ENCODE measurements at places on chromosomes 11 and 22. TPM values are rescaled to one million over a fixed set of nuclear protein-coding genes. Genes with fewer than 3 reads are reported as not detected.

GRCh38 chr22:20126284-20127029 is 5.1 kb upstream of the ZDHHC8 start:
- no peak overlapping the region for H3K4me3 ChIP-seq
- no peak for DNase-seq
- no peak overlapping the region for H3K27ac ChIP-seq
- no peaks in the 10 kb centered on the region for H3K27me3 ChIP-seq

GRCh38 chr22:19576460-19577421 is 52.5 kb upstream of the CLDN5 start:
- H3K4me3 ChIP-seq, result no peak overlapping the region
- no peak for DNase-seq
- no peaks in the 10 kb centered on the region for H3K4me1 ChIP-seq
- no peaks in the 10 kb centered on the region for H3K27me3 ChIP-seq
- H3K27ac ChIP-seq, result no peak overlapping the region

DNA sequence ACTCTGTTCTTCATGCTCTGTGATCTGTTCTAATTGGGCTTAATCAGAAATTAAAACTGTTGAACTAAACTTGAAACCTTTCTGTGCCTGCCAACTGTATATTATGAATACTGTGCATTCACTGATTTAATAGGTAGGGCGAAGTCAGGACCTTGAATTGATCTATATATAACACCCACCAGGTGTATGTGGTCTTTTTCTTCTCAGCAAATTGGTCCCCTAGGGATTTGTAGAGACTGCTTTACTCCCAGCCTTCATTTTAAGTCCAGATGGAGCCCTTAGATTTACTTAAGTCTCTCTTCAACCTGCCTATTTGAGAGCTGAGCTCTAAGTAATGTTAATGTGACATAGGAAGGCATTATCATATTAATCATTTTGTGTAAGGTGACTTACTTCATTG is 257.5 kb downstream of the TMEM135 start:
- no peak overlapping the region for H3K27ac ChIP-seq
- no peaks in the 10 kb centered on the region for H3K27me3 ChIP-seq
- no peak for DNase-seq
- H3K36me3 ChIP-seq, result no peaks in the 10 kb centered on the region

GRCh38 chr11:47538741-47539565 is 14.0 kb downstream of the CELF1 start:
- no peaks in the 10 kb centered on the region for H3K36me3 ChIP-seq
- DNase-seq, result no peak
- H3K4me1 ChIP-seq, result peaks cover 20% of the 10 kb centered on the region
- H3K27ac ChIP-seq, result no peak overlapping the region
- H3K4me3 ChIP-seq, result no peak overlapping the region

GRCh38 chr11:132177106-132177505 is 806.7 kb downstream of the NTM start:
- no peaks in the 10 kb centered on the region for H3K36me3 ChIP-seq
- H3K27ac ChIP-seq, result no peak overlapping the region
- DNase-seq, result no peak
- no peak overlapping the region for H3K4me3 ChIP-seq

- peaks cover 13% of the 10 kb centered on the region for H3K27me3 ChIP-seq
- H3K36me3 ChIP-seq, result no peaks in the 10 kb centered on the region
- no peaks in the 10 kb centered on the region for H3K4me1 ChIP-seq
- H3K27ac ChIP-seq, result no peak overlapping the region
Observed at GRCh38 chr11:131653260-131653659, 282.8 kb downstream of the NTM start.

- no peak overlapping the region for H3K4me3 ChIP-seq
- H3K27me3 ChIP-seq, result no peaks in the 10 kb centered on the region
- no peak for DNase-seq
- H3K36me3 ChIP-seq, result no peaks in the 10 kb centered on the region
- H3K27ac ChIP-seq, result no peak overlapping the region
Observed at GRCh38 chr11:21430537-21430936, 761.2 kb downstream of the NELL1 start.

DNA sequence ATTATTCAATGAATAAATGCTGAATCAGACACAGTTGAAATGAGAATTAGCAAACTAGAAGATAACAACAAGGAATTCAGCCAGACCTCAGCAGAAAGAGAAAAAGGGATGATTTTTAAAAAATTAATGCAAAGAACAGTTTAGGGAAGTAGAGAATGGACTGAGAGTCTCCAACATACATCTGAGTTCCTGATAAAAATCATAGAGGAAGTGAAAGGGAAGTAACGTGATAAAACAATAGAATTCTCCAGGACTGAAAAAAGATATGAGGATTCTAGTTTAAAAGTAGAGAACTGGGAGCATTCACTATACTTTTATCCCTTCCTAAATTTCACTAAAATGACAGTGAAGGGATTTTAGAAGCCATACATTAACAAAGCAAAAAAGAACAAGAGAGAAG is 592.0 kb downstream of the SOX6 start:
- H3K36me3 ChIP-seq, result no peaks in the 10 kb centered on the region
- no peaks in the 10 kb centered on the region for H3K27me3 ChIP-seq
- DNase-seq, result no peak
- no peak overlapping the region for H3K4me3 ChIP-seq
- H3K27ac ChIP-seq, result no peak overlapping the region

DNA sequence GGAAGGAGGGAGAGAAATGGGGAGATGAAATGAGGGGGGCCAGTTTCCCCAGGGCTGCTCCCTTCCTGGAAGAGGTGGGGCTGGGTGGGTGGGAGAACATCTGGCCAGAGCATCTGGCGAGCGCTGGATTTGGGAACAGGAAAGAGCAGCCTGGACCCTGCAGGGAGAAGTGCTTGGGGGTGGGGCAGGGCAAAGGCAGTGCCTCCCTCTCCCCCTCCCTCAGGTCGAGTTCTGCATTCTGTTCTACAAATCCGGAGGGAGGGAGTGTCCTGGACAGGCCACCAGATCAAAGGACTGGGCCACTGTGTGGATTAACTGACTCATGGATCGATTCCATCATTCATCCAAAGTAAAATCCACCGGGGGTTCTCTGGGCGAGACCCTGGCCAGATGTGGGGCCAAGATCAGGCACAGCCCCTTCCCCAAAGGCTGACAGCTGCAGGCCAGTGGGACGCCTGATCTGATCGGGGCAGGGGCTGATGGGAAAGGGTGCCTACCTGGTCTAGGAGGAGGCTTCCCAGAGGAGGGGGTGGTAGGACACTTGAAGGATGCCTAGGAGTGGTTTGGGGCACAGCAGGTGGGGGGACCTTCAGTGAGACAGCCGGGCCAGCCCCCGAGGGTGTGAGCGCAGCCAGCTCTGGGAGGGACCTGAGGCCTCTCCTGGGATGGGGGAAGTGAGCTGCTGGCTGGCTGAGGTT is 57.5 kb downstream of the CACNA1I start:
- no peak overlapping the region for H3K4me3 ChIP-seq
- no peak overlapping the region for H3K27ac ChIP-seq
- no peaks in the 10 kb centered on the region for H3K4me1 ChIP-seq
- no peaks in the 10 kb centered on the region for H3K27me3 ChIP-seq

GRCh38 chr11:119108146-119108856 is 1.2 kb downstream of the C2CD2L start:
- no peaks in the 10 kb centered on the region for H3K27me3 ChIP-seq
- peak overlapping the region; percentile 75 for H3K4me3 ChIP-seq
- no peaks in the 10 kb centered on the region for H3K36me3 ChIP-seq
- DNase-seq, result no peak

DNA sequence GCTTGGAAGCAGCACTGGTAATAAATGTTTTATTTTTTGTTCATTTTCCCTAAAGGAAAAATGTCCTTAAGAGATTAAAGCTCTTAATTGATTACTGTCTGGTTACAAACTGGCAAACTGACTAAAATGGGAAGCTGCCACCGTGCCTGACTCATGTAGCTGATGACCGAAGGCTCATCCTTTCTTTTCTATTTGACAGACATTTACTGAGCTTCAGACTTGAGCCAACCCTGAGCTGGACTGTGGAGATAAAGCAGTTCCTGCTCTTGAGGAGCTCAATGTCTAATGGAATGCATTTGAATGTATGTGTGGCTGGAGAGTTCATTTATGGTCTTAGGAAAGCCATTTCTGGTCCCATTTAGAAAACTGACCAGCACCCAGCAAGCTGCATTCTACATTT is 91.3 kb downstream of the RNF169 start:
- peaks cover 30% of the 10 kb centered on the region for H3K36me3 ChIP-seq
- no peak overlapping the region for H3K27ac ChIP-seq
- H3K27me3 ChIP-seq, result no peaks in the 10 kb centered on the region
- H3K4me3 ChIP-seq, result no peak overlapping the region

- peaks cover 3% of the 10 kb centered on the region for H3K36me3 ChIP-seq
- DNase-seq, result no peak
- H3K4me1 ChIP-seq, result peaks cover 91% of the 10 kb centered on the region
- H3K27ac ChIP-seq, result peak overlapping the region; percentile 89
- H3K4me3 ChIP-seq, result no peak overlapping the region
- no peaks in the 10 kb centered on the region for H3K27me3 ChIP-seq
Observed at GRCh38 chr11:12165237-12165875, 55.0 kb downstream of the MICAL2 start.

DNA sequence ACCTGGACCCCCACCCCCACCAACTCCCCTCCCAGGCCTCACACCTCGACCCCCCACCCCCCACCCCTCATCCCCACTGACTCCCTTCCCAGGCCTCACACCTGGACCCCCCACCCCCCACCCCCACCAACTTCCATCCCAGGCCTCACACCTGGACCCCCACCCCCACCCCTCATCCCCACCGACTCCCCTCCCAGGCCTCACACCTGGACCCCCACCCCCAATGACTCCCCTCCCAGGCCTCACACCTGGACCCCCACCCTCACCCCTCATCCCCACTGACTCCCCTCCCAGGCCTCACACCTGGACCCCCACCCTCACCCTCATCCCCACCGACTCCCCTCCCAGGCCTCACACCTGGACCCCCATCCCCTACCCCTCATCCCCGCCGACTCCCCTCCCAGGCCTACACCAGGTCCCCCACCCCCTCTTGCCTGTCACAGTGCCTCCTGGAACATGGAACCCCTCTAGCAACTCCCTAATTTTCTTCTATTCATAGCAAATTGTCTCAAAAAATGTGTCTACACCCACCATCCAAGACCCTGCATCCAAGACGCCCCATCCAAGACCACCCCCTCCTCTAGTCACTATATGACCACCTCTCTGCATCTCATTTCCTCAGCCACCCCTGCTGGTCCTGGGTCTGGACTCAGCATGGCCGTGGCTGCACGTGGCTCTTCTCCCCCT is 36.9 kb upstream of the BRSK2 start:
- H3K4me3 ChIP-seq, result no peak overlapping the region
- H3K4me1 ChIP-seq, result peaks cover 44% of the 10 kb centered on the region
- peak overlapping the region; percentile 70 for H3K27ac ChIP-seq
- DNase-seq, result no peak
- H3K27me3 ChIP-seq, result no peaks in the 10 kb centered on the region

DNA sequence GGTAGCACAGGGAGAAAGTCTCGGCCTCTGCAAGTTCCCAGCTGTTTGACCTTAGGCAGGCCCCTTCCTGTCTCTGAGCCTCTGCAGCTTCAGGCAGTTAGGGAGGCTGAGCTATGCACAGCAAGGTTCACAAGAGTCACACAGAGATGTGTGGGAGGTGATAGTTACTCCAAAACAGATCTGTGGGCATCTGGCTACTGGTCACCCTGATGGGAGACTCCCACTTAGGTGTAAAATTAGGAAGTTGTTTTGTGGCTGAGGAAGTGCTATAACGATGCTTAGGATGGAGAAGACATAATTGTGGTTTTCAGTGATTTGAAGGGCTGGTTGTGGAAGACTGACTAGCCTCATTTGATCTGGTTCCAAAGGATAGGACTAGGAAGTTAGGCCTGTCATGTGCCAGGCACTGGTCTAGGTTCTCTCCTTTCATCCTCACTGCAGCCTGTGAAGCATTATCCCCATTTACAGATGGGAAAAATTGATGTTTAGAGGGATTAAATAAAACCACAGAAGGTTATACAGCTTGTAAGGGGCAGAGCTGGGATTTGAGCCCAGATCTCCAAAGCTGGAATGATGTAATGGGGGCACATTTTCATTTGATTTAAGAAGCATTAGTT is 13.5 kb downstream of the ACO2 start:
- H3K27ac ChIP-seq, result no peak overlapping the region
- H3K27me3 ChIP-seq, result no peaks in the 10 kb centered on the region

DNA sequence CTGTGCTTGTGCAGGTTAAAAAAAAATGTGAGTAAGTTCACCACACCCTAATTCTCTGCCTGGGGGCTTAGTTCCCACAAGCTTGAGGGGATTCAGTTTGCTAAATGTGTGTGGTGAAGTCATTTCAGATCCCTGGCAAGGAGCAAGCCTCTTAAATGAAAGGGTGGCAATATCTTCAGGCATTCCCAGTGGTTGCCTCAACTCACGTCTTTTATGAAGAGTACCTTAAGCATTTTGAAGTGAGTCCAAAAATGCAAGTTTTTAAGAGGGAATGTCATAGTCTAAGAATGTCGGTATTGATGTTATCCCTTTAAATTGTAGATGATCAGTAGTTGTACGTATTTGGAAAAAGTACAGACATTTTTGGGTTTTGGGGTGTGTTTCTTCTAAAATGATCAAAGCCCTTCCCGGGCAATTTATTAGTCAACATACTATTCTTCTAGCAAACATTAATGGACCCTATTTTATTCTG is 4.9 kb downstream of the TCP11L1 start:
- peaks cover 9% of the 10 kb centered on the region for H3K4me1 ChIP-seq
- no peaks in the 10 kb centered on the region for H3K27me3 ChIP-seq
- no peak for DNase-seq
- peaks cover 5% of the 10 kb centered on the region for H3K36me3 ChIP-seq
- no peak overlapping the region for H3K4me3 ChIP-seq

GRCh38 chr11:71568704-71569349 is 3.5 kb downstream of the KRTAP5-10 start:
- peaks cover 6% of the 10 kb centered on the region for H3K27me3 ChIP-seq
- H3K27ac ChIP-seq, result no peak overlapping the region
- no peaks in the 10 kb centered on the region for H3K36me3 ChIP-seq
- no peak for DNase-seq

GRCh38 chr22:29083933-29084591 is 11.2 kb downstream of the KREMEN1 start:
- no peak for DNase-seq
- no peak overlapping the region for H3K27ac ChIP-seq
- no peaks in the 10 kb centered on the region for H3K4me1 ChIP-seq
- H3K27me3 ChIP-seq, result no peaks in the 10 kb centered on the region

DNA sequence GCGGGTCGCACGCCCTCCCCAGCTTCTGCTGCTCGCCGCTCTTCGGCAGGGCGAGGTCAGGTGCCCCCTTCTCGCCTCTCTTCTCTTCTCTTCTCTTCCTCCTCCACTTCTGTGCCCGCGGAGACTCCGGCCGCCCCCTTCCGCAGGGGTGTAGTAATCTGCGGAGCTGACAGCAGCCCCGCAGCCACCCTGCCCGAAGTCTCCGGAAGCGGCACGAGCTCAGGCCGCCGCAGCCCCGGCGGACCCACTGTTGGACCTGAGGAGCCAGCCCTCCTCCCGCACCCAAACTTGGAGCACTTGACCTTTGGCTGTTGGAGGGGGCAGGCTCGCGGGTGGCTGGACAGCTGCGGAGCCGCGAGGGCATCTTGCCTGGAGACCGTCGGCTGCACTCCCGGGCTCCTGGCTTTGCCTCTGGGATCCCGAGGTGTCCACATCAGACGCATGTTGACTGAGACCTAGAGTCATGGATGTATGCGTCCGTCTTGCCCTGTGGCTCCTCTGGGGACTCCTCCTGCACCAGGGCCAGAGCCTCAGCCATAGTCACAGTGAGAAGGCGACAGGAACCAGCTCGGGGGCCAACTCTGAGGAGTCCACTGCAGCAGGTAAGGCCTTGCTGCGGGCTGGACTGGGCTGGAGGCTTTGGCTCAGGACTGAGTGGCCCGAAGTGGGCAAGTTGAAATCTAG is 486 bp downstream of the STIM1 start:
- no peak for DNase-seq
- H3K4me1 ChIP-seq, result peaks cover 49% of the 10 kb centered on the region
- H3K27me3 ChIP-seq, result no peaks in the 10 kb centered on the region
- peak overlapping the region; percentile 86 for H3K4me3 ChIP-seq
- H3K36me3 ChIP-seq, result no peaks in the 10 kb centered on the region

The BARX2 gene
- total RNA-seq, result 3.9 TPM

The OR5B21 gene
- not detected for total RNA-seq

The FZD4 gene
- total RNA-seq, result 11.1 TPM

The DEFB131B gene
- not detected for total RNA-seq

The ALG9 gene
- total RNA-seq, result 27.1 TPM

The SOX10 gene
- total RNA-seq, result not detected
